ENCODE measurements at places on chromosomes 7 and 10.
A peak's percentile ranks its signal among the peaks of the same experiment; 100 is the strongest.

GRCh38 chr10:125095228-125095627 lies 65.1 kb downstream of the CTBP2 start:
- DNase-seq = no peak

DNA sequence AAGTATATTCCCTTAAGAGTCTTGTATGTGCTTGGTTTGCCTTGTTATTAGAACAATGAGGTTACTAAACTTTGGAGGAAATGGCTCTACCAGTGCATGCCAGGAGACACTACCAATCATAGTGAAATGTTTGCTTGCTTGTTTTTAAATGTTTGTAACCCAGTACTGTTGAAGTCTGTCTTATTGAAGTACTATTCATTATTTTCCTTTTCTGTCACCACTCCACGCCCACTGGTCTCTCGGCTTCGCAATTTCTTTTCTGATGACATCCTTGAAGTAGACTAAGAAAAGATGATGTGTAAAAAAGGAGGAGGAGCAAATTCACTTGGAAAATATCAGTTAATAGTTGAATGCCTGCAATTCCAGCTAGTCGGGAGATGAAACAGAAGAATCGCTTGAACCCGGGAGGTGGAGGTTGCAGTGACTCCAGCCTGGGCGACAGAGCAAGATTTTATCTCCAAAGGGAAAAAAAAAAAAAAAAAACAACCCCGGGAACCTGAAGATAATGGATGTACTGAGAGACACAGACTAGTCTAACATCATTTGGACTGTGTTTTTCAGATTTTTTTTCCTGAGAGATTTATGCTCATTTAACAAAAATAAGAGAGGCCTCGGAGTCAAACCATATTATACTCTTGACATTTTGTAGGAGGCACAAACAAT lies 959.4 kb downstream of the PCDH15 start:
- no peak for DNase-seq

- DNase-seq = no peak
These were observed 79.9 kb upstream of the GNA12 start for GRCh38 chr7:2923886-2924574.

DNA sequence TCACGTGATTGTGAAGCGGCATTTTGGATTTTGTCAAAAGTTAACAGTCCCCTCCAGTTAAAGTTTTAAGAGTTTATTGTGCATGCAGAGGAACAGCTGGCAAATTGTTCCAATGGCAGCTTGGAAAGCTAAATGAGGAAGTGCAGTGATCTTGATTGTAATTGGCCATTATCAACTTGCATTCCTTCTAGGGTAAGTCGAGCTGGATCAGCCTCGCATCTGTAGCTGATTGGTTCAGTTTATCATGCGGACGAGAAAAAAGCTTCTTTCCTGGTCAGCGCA lies 566 bp downstream of the ZNF789 start:
- DNase-seq = peak; percentile 88

DNA sequence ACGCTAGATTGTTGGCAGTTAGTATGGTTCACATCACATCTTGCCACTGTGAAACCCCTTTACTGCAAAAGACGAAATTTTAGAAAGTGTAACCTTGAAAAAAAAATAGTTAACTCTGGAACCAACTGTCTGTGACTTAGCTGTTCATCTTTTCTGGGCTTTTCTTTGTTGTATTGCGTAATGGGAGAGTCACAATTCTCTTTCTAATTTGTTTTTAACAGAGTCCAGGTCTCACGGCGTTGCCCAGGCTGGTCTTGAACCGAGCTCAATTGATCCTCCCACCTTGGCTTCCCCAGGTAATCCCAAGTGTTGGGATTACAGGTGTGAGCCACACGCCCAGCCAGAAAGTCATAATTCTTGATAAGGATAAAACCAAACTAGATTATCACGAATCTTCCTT lies 14.5 kb downstream of the UBE3C start:
- DNase-seq = no peak

- no peak for DNase-seq
These were observed 9.0 kb upstream of the GARS1 start for GRCh38 chr7:30585675-30586074.

DNA sequence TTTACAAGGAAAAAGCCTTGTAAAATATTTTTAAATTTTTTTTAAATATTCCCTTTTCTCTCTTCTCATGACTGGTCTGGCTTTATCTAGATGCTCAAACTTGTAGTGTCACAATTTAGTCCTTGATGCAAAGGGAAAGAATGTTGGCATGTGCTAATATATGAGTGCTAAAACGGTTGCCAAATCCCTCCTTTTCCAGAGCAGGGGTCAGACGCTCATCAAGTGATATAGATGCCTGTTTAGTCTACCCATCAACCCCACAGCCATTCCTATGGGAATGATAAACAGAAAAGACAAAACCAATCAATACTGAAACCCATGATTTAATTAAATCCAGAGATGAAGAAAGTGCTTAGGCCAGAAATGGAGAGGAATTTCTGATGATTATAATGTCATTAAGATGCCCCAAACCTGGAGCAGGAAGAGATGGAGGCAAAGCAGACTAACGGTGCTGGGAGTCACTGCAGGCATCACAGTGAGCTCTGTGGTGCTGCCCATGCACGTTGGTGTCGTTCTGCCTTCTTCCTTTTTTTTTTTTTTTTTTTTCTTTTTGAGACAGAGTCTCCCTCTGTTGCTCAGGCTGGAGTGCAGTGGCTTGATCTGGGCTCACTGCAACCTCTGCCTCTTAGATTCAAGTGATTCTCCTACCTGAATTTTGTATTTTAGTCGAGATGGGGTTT lies 210.1 kb upstream of the STK17A start:
- DNase-seq = no peak

DNA sequence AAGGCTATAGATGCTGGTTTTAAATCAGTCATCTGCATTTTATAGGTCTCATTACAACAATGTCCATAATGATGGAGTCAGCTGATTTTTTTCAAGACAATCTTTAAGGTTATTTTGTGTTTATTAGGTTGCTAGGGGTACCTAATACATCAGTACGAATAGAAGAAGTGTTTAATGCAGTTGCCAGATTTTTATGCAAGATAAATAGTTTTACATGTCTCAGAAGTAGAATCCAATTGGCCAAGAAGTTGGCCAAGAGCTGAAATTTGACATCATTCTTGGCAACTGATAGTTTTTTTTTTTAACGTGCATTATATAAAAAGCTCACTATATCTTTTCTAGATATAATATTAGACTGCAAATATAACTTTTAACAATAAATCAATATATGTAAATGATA lies 208.5 kb downstream of the TRIL start:
- DNase-seq = no peak

DNA sequence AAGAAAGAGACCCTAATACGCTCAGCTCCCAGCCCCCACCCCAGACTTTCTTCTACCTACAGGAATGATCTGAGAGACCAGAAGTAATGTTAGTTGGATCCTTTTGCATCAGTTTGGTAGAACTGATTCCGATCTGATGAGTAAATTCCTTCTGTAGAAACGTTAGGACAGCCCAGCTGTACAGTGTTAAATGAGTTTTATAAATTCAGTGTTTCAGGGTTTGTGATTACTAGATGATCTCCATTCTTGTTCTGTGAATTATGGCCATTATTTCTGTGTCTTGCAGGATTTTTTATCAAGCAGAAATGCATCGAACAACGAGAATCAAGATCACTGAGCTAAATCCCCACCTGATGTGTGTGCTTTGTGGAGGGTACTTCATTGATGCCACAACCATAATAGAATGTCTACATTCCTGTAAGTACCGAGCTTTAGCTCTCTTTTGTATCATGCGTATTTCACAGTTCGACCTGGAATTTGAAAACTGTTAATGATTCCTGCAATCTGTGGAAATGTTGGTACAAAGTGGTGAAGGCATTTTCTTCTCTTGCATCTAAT lies 5.3 kb downstream of the BMI1 start:
- DNase-seq = no peak

DNA sequence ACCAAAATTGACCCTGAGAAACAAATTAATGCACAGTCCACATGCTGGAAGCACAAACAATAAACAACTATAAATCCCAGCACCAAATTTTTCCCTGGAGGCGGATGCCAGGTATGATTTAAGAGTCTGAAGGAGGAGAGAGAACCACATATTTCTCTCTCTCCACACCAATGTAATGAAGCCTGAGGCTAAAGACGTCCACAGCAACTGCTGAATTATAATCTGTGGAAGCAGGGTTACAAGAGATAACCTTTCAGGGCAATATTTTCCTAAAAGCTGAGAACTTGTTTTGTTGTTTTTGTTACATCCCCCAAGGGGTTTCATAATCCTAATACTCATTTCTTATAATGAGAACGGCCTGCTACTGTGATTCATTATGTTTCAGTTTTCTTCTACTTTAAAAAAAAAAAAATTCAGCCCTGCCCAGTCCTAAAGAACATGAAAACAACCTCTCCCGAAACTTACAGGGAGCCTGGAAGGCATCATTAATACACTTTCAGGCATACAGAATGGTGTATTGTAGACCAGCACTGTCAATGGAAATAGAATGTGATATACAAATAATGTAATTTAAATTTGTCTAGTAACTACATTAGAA lies 48.5 kb upstream of the ABLIM1 start:
- DNase-seq = no peak

DNA sequence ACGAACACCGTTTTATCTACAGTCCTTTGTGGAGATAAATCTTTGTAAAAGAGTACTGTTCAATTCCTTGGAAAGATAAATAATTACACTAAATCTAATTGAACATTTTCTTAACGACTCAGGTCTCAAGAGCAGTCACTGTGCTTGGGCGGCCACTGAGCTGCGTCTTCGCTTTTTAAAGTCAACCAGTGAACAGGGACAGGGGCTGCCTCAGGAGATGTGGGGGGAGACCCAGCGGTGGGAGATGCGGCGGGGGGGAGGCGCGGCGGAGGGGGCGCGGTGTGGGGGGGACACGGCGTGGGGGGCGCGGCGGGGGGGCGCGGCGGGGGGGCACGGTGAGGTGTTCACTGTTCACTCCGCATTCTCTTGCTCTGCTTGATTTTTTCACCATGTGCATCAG lies 39.8 kb downstream of the CAMK2B start:
- no peak for DNase-seq

GRCh38 chr7:30423788-30424505 lies 54.6 kb downstream of the NOD1 start:
- peak; percentile 94 for DNase-seq

DNA sequence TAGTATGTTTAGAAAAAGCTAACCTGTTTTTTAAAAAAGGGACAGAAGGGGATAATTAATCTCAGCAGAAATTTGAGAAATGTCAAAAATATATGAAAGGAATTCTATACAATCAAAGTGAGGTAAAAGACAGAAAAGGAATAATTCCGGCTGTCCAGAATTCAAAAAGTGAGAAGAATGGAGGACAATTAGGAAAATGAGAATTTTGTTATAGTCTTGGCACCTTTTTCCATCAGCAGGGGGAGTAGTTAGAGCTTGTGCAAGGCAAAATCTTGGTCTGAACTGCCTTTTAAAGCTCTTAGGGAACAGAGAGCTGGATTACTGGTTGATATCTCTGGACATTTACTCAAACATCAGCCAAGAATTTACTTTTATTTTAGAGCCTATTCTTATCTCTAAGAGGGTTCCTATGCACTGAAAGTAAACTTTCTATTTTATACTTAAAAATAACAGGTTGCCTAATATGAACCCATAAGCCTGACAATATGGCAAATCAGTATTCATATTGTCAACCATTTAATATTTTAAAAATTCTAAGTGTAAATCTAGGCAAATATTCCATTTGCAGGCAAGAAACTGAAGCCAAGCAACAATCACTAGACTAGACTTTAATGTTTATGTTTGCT lies 185.6 kb downstream of the ANK3 start:
- peak; percentile 72 for DNase-seq

DNA sequence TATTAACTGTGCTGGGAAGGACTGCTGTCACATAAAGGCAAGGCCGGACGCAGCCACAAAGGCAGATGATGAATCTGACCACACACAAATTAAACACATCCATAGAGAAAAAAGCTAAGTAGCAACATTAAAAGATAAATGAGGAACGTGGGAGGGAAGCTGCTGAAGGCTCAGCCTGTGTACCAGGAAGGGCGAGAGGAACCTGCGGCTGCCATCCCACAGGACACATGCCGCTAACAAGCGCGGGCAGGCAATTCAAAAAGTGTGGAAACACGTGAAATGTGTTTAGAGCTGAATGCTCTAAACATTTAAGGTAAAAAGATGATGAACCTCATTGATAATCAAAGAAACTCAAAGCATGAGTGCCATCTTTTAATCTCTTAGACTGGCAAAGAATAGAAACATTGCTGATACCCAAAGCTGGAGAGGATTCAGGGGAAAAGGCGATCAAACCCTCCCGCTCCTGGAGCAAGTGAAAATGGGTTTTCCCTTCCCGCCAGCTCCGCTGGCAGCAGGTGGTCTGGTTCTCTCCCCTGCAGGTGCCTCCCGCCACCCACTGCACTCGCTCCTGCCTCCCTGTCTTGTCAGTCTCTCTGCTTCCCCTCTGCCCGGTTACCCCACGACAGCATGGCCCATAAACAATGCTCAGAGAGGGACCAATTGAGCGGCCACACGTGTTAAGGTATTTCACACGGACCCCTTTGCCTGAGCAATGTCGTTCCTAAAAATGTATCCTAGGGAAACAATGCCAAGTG lies 4.2 kb downstream of the STK32C start:
- no peak for DNase-seq

- DNase-seq = no peak
These were observed 141.1 kb downstream of the GRM3 start for GRCh38 chr7:86784765-86785164.

GRCh38 chr10:63587191-63587590 lies 66.0 kb downstream of the REEP3 start:
- DNase-seq = no peak

- DNase-seq = no peak
These were observed 302.2 kb downstream of the PTPRN2 start for GRCh38 chr7:158285383-158285770.

- DNase-seq = no peak
These were observed 96.5 kb downstream of the CAMK1D start for GRCh38 chr10:12445701-12446334.

DNA sequence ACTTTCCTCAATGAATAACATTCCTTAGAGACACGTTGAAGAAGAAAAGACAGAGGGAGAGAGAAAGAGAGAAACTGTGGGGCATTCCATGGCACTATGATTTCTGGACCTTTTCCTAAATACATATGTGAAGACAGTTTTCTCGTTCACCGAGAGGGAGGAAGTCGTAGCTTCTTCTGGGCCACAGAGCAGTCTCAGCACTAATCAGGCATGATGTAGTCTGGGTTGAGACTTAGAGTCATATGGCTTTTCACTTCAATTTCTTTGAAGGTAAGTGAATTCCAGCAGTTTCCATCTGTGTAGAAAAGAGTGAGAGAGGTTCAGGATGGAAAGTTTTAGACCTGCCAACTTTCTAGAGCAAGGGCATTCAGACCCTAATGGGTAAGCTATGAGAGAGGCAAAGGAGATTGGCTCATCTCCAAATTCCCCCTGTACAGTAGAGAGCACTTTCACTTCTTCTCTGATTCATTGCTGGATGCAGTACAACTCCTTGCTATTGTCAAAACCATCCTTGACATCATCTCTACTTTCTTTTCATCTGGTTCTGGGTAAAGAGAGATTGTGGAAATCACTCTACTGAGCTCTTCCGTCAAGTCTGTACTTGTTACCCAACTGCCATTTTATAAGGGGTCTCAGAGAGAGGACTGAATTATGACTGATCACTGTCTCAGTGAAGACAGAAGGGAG lies 31.5 kb upstream of the OR9A4 start:
- DNase-seq = no peak

All from Kasumi-1 (cell line).